ENCODE measurements at places on chromosomes 11 and 22.

DNA sequence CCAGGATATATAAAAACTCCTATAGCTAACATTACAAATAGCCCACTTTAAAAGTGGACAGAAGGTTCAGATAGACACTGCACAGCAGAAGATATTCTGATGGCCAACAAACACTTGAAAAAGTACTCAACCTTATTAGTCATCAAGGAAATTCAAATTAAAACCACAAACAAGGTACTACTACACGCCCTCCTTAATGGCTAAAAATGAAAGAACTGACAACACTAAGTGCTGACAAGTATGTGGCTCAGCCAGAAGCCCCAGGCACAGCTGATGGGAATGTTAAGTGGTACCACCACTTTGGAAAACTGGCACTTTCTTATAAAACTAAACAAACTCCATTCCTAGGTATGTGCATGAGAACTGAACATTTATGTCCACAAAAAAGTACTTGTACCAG, 320.1 kb downstream of the TBC1D22A start:
- DNase-seq = no peak

- no peak for DNase-seq
These were observed 10.1 kb downstream of the C11orf16 start for GRCh38 chr11:8922691-8923090.

GRCh38 chr11:14445542-14446530, 53.8 kb downstream of the COPB1 start:
- DNase-seq = no peak

GRCh38 chr11:63872800-63873197, 33.9 kb downstream of the MARK2 start:
- no peak for DNase-seq

GRCh38 chr22:22125579-22126468, 118.8 kb upstream of the VPREB1 start:
- no peak for DNase-seq

- DNase-seq = no peak
These were observed 43.7 kb upstream of the CTTN start for GRCh38 chr11:70354629-70355028.

GRCh38 chr22:26033071-26033470, 136.2 kb upstream of the SEZ6L start:
- DNase-seq = no peak

GRCh38 chr22:46074771-46075551, 75.4 kb upstream of the PPARA start:
- DNase-seq = no peak

GRCh38 chr11:67312187-67313021, 9.1 kb downstream of the SSH3 start:
- no peak for DNase-seq

- DNase-seq = no peak
These were observed 12.3 kb downstream of the IL17RA start for GRCh38 chr22:17097062-17097461.

- no peak for DNase-seq
These were observed 21.6 kb downstream of the ZFP91 start for GRCh38 chr11:58600510-58600909.

DNA sequence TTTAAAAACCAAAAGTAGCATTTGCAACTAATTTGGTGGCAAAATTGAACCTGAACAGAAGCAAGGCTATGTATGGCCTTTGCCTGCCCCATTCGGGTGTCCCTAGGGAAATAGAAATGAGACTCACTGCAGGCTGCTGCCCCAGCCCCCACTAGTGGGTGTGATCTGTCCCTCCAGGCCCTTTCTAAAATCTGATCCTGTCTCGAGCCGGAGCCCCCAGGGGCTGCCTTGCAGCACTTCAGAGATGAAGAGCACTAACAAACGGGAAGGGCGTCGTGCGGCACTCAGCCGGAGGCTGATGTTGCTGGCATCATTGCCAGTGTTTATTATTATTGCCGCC, 43.2 kb downstream of the CD82 start:
- DNase-seq = no peak

GRCh38 chr22:49323751-49324415, 503.8 kb downstream of the BRD1 start:
- DNase-seq = no peak

- DNase-seq = no peak
These were observed 2.8 kb downstream of the MADD start for GRCh38 chr11:47272706-47273105.

Measured in esophagus squamous epithelium (tissue), 5 donors.